Head of caudate nucleus (tissue), 42 donors: ENCODE measurements at places on chromosomes 7 and 10.
A peak's percentile ranks its signal among the peaks of the same experiment; 100 is the strongest.

- no peak for DNase-seq
Observed at GRCh38 chr10:1610986-1611770, 126.1 kb downstream of the ADARB2 start.

- DNase-seq: no peak
Observed at GRCh38 chr7:68748934-68749900, 849.1 kb upstream of the AUTS2 start.

GRCh38 chr10:109978481-109978880 is 29.3 kb upstream of the ADD3 start:
- peak; percentile 64 for DNase-seq

- DNase-seq: no peak
Observed at GRCh38 chr10:133109711-133110110, 22.0 kb downstream of the ADGRA1 start.

DNA sequence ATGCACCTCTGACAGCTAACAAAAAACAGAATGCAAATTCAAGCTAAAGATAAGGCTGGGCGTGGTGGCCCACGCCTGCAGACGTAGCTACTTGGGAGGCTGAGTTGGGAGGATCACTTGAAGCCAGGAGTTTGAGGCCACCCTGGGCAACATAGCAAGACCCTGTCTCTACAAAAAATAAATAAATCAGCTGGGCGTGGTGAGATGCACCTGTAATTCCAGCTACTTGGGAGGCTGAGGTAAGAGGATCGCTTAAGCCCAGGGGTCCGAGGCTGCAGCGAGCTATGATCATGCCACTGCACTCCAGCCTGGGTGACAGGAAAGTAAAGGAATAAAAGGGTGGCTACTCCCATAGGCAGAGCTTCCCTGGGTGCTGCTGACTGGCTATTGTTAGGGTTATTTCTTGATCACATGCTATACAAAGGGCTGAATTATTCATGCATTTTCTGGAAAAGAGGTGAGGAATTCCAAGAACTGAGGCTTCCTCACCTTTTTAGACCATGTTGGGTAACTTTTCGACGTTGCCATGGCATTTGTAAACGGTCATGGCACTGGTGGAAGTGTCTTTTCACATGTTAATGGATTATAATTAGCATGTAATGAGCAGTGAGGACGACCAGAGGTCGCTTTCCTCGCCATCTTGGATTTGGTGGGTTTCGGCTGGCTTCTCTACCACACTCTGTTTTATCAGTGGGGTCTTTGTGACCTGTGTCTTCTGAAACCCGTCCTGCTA is 6.9 kb upstream of the PSMG3 start:
- no peak for DNase-seq

- DNase-seq: no peak
Observed at GRCh38 chr10:51808187-51808586, 108.8 kb upstream of the CSTF2T start.

GRCh38 chr10:71812016-71812912 is 38.8 kb downstream of the PSAP start:
- peak; percentile 74 for DNase-seq

DNA sequence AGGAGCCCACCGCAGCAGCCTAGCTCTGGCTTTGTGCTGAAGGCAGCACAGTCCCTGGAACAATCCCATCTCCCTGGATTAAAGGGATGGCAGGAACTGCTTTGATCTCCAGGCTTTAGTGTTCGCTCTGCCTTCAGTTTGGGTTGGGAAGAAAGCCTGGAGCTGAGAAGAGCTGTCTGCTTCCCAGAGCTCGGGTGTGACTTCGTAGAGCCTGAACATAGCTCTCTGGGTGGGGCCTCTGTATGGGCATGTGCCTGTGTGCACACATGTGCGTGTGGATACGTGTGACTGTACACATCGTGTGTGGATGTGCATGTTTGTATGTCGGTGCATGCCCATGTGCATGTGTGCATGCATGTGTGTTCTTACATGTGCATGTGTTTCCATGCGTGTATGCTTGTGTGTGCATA is 8.7 kb downstream of the ADCY1 start:
- no peak for DNase-seq
